Activated CD4-positive, alpha-beta memory T cell treated with anti-CD3 and anti-CD28 coated beads, Interleukin-2, amount 10 ng/mL, durations not matched to agents 7 days and 5 days (primary cell): ENCODE measurements at places on chromosomes 1 and 21. TPM values are rescaled to one million over a fixed set of nuclear protein-coding genes. Genes with fewer than 3 reads are reported as not detected.
A peak's percentile ranks its signal among the peaks of the same experiment; 100 is the strongest.

The REN gene
- not detected for total RNA-seq

The PTBP2 gene
- 11.4 TPM for total RNA-seq

The C8A gene
- total RNA-seq, result not detected

The ELAPOR1 gene
- 4.1 TPM for total RNA-seq

The AMPD1 gene
- not detected for total RNA-seq

The FCMR gene
- total RNA-seq, result 121 TPM

The CYP4Z1 gene
- total RNA-seq, result not detected

The PCAT6 gene
- 2.7 TPM for total RNA-seq

The ACTA1 gene
- total RNA-seq, result not detected

GRCh38 chr1:2971101-2971501 is 50.2 kb upstream of the ACTRT2 start:
- no peak for DNase-seq

- no peak for DNase-seq
Observed at GRCh38 chr21:41916888-41917433, 36.9 kb downstream of the C2CD2 start.

- no peak for DNase-seq
Observed at GRCh38 chr1:18344755-18345154, 136.0 kb upstream of the KLHDC7A start.

DNA sequence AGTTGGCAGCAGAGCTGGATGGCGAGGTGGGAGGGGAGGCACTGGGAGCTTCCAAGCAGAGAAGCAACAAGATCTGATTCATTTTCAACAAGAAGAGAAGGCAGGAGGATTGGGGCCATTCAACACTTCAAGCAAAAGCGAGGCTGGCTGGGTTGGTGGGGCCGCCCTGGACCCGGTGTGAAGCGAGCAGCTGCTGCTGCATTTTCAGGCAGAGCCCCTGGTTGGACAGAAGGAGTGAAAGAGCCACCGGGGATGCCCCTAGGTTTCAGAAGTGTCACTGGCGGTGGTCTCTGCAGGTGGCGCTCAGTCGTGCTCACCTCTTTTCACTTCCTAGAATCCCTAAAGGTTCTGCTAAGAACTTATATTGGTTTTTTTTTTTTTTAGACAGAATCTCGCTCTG is 18.0 kb downstream of the SLC2A7 start:
- no peak for DNase-seq

GRCh38 chr1:115336741-115337140 is 1.3 kb downstream of the NGF start:
- DNase-seq, result no peak

- DNase-seq, result no peak
Observed at GRCh38 chr1:28123461-28123961, 35.1 kb upstream of the EYA3 start.

DNA sequence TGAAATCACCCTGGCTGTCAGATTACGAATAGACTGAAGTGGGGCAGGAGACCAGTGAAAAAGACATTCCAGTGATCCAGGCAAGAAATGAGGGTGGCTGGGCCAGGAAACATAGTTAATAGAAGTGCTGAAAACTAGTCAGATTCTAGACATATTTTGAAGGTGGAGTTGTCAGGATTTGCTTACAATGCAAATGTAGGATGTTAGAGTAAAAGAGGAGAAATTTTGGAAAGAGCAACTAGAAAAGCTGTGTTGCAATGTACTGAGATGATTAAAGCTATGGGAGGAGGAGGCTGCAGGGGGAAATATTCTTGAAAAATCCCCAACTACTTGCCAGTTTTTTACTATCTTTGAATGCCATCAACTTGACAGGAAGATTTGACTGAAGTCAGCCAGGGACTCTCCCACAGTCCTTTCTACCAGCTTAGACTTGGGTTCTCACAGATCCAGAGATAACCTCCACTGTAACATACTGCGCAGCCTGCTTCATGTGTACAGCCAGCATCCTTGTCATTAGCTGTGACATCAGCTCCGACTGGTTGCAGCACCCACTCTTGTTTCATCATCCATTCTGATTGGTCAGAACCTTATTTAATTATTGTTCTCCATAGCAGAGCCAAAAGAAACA is 109.7 kb downstream of the TSEN15 start:
- peak; percentile 51 for DNase-seq

DNA sequence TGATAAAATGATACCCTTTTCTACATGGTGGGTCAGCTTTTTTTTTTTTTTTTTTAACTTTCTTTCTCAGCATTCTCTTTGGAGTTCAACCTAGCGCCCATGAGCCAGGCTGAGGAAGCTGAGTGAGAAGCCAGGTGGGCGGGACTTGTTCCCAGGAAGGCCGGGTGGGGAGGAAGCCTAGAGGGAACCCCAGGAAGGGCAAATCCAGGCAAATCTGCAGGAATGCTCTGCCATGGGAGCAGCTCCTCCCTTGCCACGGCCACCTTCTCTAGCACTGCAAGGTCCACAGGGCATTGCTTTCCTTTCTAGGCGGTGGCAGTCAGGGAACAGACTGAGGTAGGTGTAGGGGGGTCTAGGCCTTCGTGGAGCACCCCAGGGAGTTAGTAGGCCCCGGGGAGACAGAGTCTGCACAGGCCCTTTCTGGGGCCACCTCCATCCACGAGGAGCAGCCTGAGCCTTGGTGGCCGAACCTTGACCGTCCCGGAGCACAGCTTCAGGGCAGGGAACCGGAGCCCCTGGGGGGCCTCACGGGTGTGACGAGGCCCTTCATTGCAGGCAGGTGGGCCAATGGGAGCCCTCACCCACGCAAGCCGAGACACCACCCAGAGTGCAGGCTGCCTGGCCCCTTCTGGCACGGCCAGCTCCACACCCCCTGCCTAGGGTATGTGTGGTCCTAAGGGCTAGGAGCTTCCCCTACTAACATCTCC is 18.2 kb upstream of the CCDC27 start:
- DNase-seq, result no peak

- DNase-seq, result no peak
Observed at GRCh38 chr1:185284533-185285276, 32.3 kb downstream of the IVNS1ABP start.

DNA sequence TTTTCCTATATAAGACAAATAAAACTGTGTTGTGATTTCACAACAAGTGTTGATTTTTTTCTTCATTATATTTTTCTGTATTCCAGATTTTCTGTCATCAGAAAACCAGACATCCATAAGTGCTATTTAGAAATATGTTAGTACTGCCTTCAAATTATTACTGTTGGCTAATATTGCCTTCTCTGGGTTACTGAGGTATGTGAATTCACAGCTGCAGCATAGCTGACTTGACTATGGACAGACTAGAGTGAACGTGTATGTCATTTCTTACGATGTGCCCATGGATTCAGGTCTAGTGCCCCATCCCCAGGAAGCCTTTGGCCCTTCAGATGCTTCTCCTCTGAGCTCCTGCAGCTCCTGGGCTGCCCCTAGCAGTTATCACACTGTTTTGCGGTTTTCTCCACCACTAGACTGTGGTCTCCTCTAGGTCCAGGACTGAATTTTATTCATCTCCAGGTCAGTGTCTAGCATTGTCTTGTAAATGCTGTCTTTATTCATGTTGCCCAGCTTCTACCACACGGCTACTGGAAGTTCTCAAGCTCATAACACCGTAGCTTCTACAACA is 118.5 kb downstream of the FGGY start:
- DNase-seq, result no peak

GRCh38 chr1:242178924-242179708 is 180.2 kb upstream of the MAP1LC3C start:
- DNase-seq, result no peak

GRCh38 chr1:185309566-185309965 is 7.5 kb downstream of the IVNS1ABP start:
- DNase-seq, result no peak

GRCh38 chr21:25640202-25640942 is 1.3 kb downstream of the JAM2 start:
- DNase-seq, result no peak

GRCh38 chr1:7531562-7532340 is 239.3 kb upstream of the VAMP3 start:
- no peak for DNase-seq

- DNase-seq, result no peak
Observed at GRCh38 chr1:88595355-88596002, 88.6 kb upstream of the PKN2 start.

- DNase-seq, result no peak
Observed at GRCh38 chr1:85078903-85079302, 30.6 kb upstream of the MCOLN3 start.

- no peak for DNase-seq
Observed at GRCh38 chr1:63307196-63307794, 15.1 kb upstream of the FOXD3 start.

- DNase-seq, result no peak
Observed at GRCh38 chr1:229192031-229192430, 78.9 kb upstream of the RAB4A start.

DNA sequence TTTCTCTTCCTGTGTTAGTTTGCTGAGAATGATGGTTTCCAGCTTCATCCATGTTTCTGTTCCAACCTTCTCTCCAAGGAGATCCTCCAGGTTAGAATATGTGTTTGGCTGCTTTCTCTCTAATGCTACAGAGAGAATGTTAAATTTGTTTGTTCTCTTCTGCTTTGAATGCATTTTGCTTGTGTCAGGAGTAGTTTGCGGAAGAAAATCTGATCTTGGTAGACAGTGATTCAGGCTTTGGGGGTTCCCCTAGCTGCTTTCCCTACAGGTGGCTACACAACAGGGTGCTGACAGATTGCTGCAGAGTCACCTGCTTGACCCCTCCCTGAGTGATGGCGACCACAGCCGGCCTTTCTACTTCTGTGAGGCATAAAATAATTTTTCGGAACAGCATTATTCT is 41.8 kb downstream of the MACO1 start:
- DNase-seq, result no peak

- no peak for DNase-seq
Observed at GRCh38 chr1:206709772-206710459, 25.2 kb downstream of the MAPKAPK2 start.

DNA sequence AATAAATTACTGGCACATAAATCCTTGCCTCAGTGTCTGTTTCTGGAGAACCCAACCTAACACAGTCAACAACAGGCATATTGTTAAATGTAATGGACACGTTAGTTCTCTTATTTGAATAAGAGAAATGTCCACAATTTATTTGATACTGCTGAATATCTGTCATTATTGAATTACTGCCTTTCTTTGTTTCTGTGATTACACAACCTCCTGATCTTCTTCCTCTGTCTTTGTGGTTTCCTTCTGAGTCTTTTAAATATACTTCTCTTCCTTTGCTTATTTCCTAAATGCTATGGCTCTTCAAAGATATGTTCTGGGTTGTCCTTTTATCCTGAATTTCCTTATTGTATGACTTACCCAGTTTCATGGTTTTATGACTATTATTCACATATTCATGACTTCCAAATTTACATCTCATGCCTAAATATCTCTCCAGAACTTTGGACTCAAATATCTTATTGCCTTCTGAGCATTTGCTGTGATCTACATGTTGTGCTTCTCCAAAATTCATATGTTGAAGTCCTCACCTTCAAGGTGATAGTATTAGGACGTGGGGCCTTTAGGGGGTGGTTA is 39.9 kb downstream of the MSH4 start:
- no peak for DNase-seq

- DNase-seq, result no peak
Observed at GRCh38 chr1:155706139-155706538, 17.2 kb downstream of the DAP3 start.
